Adipocyte (in vitro differentiated cells): ENCODE measurements at places on chromosomes 2 and 18.

GRCh38 chr2:7819850-7820249 is 862.0 kb upstream of the ID2 start:
- no peak for DNase-seq

DNA sequence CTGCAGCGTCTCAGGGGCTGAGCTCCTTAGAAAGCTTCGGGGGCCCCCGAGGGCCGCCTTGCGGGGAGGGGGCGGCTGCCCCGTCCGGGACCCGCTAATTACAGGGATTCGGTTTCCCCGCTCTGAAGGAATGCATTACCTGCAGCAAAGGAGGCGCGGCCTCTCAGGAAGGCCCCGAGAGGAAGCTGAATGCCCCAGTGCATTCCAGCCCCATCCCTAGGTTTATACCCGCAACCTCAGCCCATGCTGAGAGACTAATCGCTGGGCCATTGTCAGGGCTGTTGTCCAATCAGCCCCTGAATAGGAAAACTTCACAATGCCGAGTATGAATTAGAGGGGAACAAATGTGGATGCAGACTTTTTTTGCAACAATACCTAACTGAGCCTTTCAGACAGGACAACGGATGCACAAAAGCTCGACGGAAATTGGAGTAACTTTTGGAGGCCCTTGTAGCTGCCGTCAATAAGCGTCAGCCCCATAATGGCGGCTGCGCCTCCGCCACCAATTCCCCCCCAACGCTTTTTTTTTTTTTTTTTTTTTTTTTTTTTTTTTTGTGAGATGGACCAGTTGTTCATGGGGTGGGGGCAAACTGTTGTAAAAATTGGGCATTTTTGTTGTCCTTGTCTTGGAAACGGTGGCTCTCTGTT is 138.6 kb upstream of the SIX3 start:
- no peak for DNase-seq

- DNase-seq = no peak
These were observed 1101.0 kb upstream of the GYPC start for GRCh38 chr2:125554956-125555355.

GRCh38 chr2:21804151-21804550 is 680.4 kb downstream of the TDRD15 start:
- DNase-seq = no peak

DNA sequence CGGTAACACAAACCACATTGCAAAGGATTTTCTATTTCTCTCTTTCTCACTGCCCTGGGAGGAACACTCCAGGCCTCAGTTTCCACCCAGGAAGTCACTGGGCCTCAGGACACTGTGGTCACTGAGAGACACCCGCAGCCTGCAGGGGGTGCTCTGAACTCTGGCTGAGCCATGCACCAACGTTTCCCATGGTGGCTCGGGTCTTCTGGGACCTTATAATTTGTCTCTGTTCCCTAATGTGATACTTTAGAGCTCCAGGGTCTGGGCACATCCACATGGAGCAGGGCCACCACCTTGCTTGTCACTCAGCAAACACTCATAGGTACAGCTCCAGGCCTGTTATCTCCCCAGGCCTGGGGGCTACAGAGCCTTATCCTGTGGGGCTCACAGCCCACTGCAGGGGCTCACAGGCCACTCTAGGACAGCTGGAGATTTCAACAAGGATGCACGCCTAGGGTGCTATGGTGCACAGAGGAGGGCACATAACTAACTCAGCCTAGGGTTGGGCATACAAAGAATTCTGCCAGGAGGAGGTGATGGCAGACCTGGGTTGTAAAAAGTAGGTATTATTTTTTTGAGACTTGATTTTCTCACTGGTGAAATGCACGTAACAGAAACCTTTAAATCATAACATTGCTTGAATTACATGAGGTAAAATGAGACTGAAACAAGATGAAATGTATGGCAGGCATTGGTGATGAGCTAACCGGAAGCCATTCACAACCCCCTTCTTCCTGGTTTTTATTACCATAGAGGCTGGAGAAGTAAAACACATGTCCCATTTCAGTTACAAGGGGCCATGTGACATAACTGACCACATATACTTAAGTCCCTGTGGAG is 3.0 kb upstream of the HS1BP3 start:
- no peak for DNase-seq

- no peak for DNase-seq
These were observed 33.4 kb downstream of the SFXN5 start for GRCh38 chr2:73037947-73038585.
